ENCODE measurements at places on chromosomes 1 and 21.

- DNase-seq, result no peak
Observed at GRCh38 chr1:19793360-19794046, 6.2 kb downstream of the TMCO4 start.

GRCh38 chr1:41434748-41435449, 49.6 kb downstream of the EDN2 start:
- DNase-seq, result no peak

GRCh38 chr1:155976062-155976912, 2.1 kb downstream of the ARHGEF2 start:
- no peak for DNase-seq

- DNase-seq, result no peak
Observed at GRCh38 chr1:72637593-72637992, 355.3 kb upstream of the NEGR1 start.

- DNase-seq, result no peak
Observed at GRCh38 chr21:26782331-26782730, 62.9 kb downstream of the ADAMTS1 start.

GRCh38 chr1:226548256-226549093, at the start of gene STUM:
STUM (plus strand) TSS chr1:226548764; CDS start chr1:226548905, 141 bp downstream.
- no peak for DNase-seq

DNA sequence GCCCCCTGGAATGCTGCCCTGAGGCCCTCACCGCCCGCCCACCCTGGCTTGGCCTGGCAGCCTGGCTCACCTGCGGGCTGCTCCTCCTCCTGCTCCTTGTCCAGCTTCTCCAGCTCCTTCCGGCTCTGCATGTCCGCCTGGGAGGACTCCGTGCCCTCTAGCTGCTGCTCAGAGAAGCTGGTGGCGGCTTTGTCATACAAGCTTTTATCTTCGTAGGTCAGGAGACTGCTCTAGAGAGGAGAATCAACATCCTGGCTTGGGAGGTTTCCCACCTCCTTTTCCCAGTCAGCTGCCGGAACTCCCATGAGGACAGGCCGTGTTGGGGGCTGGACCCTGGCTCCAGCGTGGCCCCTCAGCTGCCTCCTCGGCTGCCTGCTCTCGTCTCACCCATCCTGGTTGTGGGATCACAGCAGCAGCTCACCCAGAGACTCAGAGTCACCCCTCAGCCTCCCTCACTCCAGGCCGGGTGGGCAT, 36.6 kb upstream of the TMEM52 start:
- no peak for DNase-seq

DNA sequence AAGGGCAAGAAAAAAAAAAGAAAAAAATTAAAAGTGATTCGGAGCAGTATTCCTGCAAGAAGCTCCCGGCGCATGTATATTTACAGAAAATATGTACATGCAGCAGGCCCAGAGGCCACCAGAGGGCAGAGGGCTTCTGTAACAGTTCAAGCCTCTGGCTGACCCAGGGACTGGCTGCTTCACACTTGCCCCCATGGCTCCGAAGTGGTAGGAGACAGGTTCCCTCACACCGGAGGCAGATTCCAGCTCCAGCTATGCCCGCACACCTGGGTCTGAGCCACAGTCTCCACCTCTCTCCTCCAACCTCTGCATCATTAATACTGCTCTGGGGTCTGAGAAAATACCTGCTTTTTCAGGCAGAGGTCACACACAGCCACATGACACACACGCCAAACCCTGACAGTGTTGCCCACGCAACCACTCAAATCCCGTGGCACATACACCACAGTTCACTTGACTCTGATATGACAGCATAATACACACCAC, 2.2 kb upstream of the ARHGAP30 start:
- DNase-seq, result no peak

DNA sequence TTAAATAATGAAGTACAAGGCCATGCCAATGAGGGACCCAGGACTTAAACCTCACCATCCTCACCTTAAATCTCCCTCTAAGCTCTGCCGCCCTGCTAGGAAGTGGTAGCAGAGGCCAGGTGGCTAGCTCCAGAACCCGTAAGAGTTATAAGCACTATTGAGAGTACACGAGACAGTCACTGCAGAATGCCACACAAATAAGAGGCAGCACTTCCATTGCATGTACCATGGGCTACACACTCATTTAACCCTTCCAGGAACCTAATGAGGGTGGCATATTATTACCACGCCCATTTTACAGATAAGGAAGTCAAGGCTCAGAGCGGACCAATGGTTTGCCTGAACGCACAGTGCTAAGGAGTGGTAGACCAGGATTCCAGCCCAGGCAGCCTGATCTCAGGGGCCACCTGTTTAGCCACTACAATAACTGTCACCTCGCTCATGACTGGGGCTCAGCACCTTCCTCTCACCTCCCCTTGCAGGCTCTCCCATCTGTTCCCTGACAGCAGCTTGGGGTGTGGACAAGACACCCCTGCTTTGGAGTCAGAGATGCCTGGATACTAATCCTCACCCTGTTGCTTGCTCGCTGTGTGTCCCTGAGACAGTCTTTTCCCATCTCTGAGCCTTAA, 54.8 kb upstream of the ID3 start:
- DNase-seq, result no peak

DNA sequence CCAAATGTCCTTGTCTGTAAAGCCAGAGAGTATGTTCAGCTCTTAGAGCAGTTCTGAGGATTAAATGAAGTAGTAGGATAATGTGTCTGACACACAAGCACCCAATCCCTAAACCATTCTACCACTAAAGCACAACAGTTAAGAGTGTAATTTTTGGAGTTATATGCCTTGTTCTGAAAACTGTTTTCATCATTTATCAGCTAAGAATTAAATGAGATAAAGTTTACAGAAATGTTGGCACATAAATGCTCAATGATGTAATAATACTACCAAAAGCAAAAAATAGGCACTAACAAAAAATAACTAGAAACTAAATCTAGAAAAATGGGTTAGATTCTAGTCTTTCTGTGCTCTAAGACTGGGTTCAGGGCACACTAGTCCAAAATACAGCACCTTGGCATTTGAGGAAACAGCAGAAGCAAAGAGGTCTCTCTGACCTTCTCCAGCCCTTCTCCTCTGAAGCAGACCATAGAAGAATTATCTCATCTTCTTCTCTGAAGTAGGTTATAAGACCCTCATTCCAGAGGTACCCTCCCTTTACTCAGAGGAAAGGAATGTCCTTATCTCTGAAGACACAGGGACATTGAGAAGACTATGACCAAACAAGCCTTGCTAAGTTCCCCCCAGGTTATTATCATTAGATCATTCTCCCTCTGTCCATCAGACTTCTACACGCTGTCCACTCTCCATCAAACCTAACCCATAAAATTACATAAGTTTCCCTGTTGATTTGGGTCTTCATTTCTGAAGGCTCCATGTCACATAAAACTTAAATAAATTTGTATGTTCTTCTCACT, 20.6 kb downstream of the ABL2 start:
- DNase-seq, result no peak

DNA sequence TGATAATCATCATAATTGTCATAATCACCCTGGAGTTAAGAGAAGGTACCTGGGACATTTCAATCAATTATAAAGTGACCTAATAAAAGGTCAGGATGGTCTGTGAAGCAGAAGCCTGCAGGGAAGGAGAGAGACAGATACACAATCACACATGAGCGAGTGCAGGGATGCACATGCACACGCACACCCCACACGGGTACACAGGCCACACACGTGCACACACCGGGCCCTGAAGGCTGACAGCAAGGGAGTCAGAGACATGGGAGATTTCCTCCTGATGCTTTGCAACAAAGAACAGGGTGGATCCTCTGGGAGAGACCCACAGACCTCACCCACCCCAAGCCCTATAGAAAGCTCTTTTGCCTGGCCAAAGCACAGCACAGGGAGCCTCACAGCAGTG, 82.3 kb upstream of the ZC3H12A start:
- DNase-seq, result no peak

DNA sequence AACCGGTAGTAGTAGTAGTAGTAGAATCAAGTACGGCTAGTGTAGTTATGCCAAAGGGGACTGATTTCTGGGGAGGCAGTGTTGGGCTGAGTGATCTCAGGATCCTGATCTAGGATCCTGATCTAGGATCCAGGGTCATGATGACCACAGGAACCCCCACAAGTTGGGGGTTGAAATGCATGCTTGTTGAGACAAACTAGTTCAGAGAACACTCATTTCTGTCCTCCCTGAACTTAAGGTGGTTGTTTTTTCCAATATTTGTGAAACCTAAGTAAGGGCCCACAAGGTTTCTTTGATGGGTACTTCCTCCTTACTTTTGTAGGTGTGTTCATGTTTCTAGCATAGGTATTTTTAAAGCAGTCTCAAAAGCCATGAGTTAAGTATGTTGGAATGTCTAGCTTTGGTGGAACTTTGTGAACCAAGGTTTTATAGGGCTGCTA, 33.9 kb upstream of the PDC start:
- no peak for DNase-seq

- DNase-seq, result no peak
Observed at GRCh38 chr1:174659823-174660222, 212.1 kb downstream of the GPR52 start.

GRCh38 chr21:36647279-36648093, 51.4 kb upstream of the SIM2 start:
- no peak for DNase-seq

GRCh38 chr1:181208083-181208482, 119.6 kb downstream of the IER5 start:
- no peak for DNase-seq

- DNase-seq, result no peak
Observed at GRCh38 chr1:32399843-32400242, 5.6 kb upstream of the BSDC1 start.

DNA sequence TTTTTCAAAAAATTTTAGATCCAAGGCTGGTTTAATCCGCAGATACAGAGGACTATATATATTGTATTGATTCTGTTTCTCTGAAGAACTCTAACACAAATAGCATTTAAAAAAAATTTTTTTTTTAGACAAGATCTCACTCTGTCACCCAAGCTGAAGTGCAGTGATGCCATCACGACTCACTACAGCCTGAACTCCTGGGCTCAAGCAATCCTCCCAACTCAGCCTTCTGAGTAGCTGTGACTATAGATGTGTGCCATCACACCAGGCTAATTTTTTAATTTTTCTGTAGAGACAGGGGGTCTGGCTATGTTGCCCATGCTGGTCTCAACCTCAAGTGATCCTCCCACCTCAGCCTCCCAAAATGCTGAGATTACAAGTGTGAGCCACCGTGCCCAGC, 3.0 kb downstream of the ANKRD45 start:
- no peak for DNase-seq
